ENCODE measurements at places on chromosomes 2 and 18. TPM values are rescaled to one million over a fixed set of nuclear protein-coding genes. Genes with fewer than 3 reads are reported as not detected.

DNA sequence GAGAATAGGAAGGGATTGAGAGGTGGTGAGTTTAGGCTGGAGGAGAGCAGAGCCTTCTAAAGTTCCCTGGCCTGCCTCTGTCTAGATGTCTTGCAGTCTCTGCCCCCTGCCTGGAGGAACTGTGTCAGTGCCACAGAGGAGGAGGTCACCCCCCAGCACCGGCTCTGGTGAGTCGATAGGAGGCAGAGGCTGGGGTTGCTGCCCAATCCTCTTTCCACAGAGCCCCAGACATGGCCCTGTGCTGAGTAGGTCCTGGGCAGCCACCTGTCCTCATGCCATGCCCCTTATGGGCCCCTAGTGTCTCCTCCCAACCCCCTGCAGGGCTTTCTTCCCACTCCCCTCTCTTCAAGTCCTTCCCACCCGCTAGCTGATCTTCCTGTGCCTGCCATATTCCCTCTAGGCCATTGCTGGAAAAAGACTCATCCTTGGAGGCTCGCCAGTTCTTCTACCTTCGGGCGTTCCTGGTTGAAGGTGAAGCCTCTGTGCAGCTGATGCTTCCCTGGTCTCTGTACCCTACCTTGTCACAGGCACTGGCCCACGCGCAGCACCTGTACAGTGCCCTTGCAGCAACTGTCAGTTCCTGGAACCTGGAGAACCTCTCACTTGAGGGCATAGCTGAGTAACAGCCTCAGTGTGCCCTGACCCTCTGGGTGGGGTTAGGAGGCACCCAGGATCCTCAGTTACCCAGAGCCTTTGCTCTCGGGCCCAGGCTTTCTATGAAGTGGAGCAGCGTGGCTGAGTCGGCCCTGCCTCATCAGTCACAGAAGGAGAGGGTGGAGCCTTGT is 13.2 kb upstream of the SLC4A3 start:
- DNase-seq = no peak

SETBP1 gene
- polyA plus RNA-seq = 15.4 TPM

- no peak for DNase-seq
Measured at GRCh38 chr18:57234346-57234745, 87.5 kb downstream of the BOD1L2 start.

SATB2 gene
- polyA plus RNA-seq = 4.0 TPM

Data from right lung (tissue), 10 donors.